ENCODE measurements at places on chromosomes 7 and 10. TPM values are rescaled to one million over a fixed set of nuclear protein-coding genes. Genes with fewer than 3 reads are reported as not detected.
A peak's percentile ranks its signal among the peaks of the same experiment; 100 is the strongest.

GRCh38 chr7:112419543-112420130, 30.6 kb upstream of the IFRD1 start:
- no peak for DNase-seq
- no peak overlapping the region for H3K4me3 ChIP-seq
- peaks cover 25% of the 10 kb centered on the region for H3K4me1 ChIP-seq
- no peak overlapping the region for H3K27ac ChIP-seq
- H3K36me3 ChIP-seq = no peaks in the 10 kb centered on the region

DNA sequence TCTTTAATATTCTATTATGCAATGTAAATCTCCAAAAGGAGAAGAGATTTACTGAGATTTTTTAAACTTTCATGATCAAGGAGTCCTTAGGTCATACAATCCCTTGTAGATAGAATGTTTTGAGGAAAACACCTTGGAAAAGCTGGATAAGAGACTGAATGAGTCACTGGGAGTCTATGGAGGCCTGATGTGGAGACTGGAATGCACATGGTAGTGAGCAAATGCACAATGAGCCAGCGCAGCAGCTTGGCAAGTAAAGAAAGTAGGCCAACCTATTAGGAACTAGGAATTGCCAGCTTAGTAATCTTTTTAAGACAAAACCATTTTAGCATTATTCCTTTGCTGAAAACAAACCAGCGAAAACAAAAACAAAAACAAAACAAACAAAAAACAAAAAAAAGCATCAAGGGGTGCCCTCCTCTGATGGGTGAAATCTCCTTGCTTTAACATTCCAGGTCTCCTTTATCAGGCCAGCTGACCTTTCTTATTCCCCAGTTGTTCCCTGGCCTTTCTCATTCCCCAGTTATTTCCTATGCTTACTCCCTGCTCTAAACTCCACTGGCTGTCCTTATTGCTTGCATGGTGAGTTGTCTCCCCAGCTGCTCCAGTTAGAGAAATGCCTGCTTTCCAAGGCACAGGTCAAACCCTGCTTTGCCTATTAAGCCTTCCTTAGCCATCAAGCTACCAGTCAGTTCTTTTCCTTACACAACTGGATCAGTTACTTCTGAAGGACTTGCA, 135.8 kb downstream of the PLCE1 start:
- H3K4me3 ChIP-seq = no peak overlapping the region

- no peak for DNase-seq
- peaks cover 3% of the 10 kb centered on the region for H3K36me3 ChIP-seq
- H3K27me3 ChIP-seq = peaks cover 2% of the 10 kb centered on the region
- no peak overlapping the region for H3K4me3 ChIP-seq
- peak overlapping the region; percentile 45 for H3K27ac ChIP-seq
Observed at GRCh38 chr7:8128449-8129317, 133.3 kb downstream of the ICA1 start.

DNA sequence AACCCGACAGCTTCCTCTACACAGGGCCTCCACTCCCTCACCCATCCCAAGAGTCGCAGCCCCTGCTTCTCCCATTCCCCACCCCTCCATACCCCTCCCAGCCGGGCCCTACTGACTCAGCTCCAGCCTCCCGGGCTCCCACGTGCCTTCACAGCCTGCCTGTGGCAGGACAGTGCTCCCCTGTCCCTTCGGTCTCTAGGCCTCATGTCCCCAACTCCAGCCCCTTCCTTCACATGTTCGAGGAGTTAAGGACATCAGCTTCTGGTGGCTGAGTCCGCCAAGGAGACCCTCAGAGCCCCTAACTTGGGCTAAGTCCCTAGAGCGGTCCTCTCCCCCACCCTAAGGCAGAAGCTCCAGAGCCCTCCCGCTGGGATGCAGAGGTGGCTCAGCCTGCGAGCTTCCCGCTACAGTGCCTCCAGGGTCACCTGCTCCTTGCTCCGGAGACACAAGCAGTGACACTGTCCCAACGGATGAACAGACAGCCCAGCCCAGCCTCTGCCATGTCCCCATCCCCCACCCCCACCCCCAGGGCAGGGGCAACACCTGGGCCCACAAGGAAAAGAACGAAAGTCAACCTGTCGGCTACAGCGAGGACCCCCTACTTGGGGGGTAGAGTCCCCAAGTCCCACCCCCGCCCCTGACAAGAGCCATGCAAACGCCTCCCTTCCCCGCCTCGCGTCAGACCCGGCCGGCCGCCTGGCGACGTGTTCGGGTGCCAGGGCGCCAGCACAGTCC, 716 bp downstream of the SMARCD3 start:
- peaks cover 48% of the 10 kb centered on the region for H3K27me3 ChIP-seq
- no peak for DNase-seq
- peaks cover 47% of the 10 kb centered on the region for H3K4me1 ChIP-seq
- H3K27ac ChIP-seq = no peak overlapping the region
- no peaks in the 10 kb centered on the region for H3K36me3 ChIP-seq

GRCh38 chr10:13865758-13866491, 279.2 kb downstream of the PRPF18 start:
- H3K4me1 ChIP-seq = peaks cover 26% of the 10 kb centered on the region
- H3K27me3 ChIP-seq = no peaks in the 10 kb centered on the region
- no peaks in the 10 kb centered on the region for H3K36me3 ChIP-seq

GRCh38 chr7:115087437-115087836, 165.5 kb downstream of the MDFIC start:
- no peaks in the 10 kb centered on the region for H3K4me1 ChIP-seq
- DNase-seq = no peak
- H3K27ac ChIP-seq = no peak overlapping the region

CDC14C gene
- not detected for total RNA-seq

DNA sequence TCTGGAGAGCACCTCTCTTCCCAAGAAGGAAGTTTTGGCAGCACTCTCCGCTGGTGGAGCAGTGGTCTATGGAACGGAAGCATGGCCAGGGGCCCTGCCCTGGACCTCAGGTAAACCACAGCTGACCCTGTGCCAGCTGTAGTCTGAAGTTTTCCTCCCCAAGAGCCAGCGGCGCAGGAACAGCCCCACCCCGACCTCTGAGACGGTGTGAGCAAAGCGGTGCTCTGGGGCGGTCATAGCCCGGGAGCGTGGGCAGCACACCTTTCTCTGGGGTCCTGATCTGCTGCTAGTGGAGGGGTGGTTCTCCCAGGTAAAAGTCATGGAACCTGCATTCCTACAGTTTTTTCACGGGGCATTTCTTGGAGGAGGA, 52.6 kb downstream of the TSPAN15 start:
- H3K36me3 ChIP-seq = no peaks in the 10 kb centered on the region
- H3K27me3 ChIP-seq = no peaks in the 10 kb centered on the region
- H3K4me3 ChIP-seq = no peak overlapping the region
- no peak overlapping the region for H3K27ac ChIP-seq

DDC gene
- 0.53 TPM for total RNA-seq

ELN gene
- total RNA-seq = not detected

STRIP2 gene
- total RNA-seq = 51.8 TPM

All from activated CD4-positive, alpha-beta T cell treated with anti-CD3 and anti-CD28 coated beads for 36 hours (primary cell).